ENCODE measurements at places on chromosomes 4 and X.

GRCh38 chrX:148500423-148501385 lies at the start of gene AFF2:
Gene AFF2 (plus strand): TSS chrX:148500617. CDS start chrX:148501098, 481 bp downstream.
- DNase-seq = no peak

DNA sequence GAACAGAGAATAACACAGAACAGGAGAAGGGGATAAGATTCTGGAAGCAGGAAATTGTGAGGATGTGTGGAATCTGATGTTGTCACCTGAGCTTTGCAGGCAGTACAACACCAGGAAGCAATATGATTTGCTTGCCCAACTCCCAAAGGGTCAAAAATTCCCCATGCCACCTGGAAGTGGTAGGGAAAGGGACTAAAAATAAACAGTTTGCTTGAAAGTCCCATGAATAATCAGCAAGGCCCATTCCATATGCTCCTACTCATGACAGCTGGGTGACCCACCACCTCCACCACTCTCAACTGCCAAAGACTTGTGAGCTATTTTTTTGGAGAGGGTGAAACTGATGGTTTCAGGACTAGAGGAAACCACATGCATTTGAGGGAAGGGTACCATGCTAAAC lies 168.4 kb downstream of the KCNIP4 start:
- no peak for DNase-seq

GRCh38 chrX:74924449-74925224 lies 615 bp downstream of the NEXMIF start:
- DNase-seq = peak; percentile 55

DNA sequence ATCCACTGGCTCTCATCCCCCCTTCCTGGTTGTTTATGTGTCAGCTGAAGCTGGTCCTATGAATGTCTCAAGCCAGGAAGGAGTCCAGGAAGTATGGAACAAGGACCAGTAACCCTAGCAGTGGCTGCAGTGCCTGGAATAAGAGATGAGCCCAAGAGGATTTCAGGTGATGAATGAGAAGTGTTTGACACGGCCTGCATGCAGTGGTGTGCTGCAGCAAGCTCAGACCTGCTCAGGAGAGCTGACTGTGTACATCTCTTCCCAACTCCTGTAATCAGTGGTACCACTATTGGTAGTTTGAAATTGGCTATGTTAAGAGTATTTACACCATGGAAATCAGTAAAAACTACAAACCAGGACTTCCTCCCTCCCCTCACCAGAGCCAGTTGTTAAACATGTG lies 88.0 kb downstream of the IQCM start:
- DNase-seq = no peak

- no peak for DNase-seq
Observed at GRCh38 chr4:137452799-137453198, 79.5 kb downstream of the PCDH18 start.

GRCh38 chr4:188287169-188287894 lies 148.1 kb downstream of the TRIML1 start:
- DNase-seq = peak; percentile 47

DNA sequence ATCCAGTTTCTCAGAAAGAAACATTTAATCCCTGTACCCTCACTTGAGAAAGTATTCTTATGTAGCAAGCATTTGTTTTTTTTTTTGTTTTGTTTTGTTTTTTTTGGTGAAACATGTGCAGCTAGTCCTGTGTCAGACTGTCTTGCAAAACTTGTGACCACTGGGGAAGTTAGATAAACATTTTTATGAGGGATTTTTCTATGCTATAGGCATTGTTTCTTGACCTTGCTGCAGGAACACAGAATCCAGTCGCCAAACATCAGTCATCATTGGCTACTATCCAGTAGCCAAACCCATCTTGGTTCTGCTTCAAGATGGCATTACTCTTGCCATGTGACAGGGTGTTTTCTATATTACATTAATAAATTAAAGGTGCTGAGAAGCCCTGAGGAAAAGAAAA lies 7.7 kb upstream of the MAPK10 start:
- DNase-seq = no peak

DNA sequence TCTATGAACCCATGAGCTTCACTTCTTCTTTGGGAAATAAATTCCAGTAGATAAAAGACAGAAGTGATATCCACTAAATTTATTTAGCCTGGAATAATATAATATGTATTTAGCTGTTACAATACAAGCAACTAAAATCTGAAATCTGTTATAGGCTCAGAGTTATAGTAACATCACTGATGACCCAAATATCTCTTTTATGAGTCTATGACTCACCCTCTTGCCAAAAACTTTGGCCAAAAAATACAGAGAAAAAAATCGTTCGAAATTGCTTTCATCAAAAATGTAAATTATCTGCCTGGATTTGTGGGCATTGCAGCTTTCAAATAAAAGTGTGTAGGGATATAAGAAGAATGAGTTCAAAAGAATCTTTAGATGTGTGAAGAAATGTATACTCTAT lies 89.4 kb upstream of the DKK2 start:
- DNase-seq = no peak

GRCh38 chr4:68187145-68187544 lies 57.5 kb upstream of the TMPRSS11F start:
- no peak for DNase-seq

GRCh38 chr4:152954741-152955140 lies 18.6 kb downstream of the FHDC1 start:
- DNase-seq = no peak

DNA sequence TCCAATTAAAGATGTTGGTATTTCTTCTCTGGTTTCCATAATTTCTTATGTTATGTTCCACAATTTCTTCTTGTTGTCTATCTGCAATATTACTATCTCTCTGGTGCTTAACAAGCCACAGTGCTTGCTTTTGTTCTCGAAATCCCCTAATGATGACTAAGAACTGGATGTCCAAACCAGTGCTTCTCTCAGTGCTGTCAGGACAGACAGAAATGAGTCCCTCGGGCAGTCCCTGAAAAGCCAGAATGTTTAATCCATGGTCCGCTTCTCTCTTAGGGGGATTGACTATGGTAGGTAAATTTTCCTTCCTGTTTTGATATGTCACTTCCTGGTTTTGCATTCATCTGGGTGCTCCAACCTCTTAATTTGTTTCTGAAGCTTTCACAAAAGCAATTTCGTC lies 321.6 kb upstream of the PCDH10 start:
- no peak for DNase-seq

- DNase-seq = no peak
Observed at GRCh38 chr4:19971829-19972228, 279.9 kb upstream of the SLIT2 start.

GRCh38 chr4:54187148-54187547 lies 41.9 kb upstream of the PDGFRA start:
- no peak for DNase-seq

DNA sequence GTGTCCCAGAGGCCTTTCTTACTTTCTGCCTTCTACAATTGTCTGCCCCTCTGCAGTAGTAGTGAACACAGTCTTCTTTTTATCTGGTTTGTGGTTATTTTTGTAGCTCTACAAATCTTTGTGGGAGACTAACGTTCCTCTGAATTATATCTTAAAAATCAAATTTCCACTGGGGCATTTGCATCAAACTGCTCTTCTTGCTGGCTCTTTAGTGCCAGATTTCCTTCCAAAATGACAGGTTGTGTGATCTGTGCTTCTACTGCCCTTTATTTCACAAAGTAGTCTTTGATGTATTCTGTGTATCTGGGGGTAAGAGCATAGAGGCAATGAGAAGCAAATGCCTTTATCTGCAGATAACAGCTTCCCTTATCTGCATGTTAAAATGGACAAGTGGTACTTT lies 34.5 kb downstream of the TSPAN7 start:
- no peak for DNase-seq

- DNase-seq = no peak
Observed at GRCh38 chr4:1360423-1361283, 13.6 kb downstream of the UVSSA start.

DNA sequence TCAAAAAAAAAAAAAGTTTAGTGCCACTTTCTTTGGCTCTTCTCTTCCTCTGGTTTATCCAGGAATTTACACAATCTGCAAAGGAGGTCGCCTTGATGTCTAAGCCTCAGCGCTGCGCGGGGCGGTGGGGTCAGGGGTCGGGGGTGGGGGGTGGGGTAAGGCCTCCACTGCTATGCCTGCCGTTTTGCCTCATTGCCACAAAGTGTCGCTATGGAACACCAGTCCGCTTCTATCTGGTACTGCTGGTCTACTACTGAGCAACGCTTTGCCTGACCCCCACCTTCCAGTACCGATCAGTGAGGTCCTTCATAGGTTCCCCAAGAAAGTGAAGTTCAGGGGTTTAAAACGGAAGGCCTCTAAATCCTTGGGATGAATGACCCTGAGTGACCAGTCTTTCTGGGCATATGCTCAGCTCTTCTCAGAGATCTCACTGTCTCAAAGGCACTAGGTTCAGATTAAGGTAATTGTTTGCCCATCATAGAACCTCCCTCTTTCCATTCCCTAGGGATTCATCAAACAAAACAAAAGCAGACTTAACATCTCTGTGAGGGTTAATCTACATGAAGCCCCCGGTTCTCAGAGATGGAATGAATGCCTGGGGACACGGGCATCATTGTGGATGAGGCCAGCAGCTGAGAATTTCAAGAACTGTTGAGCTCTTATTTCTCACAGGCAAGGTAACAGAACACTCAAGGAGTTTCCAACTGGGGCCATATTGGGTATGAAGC lies 16.9 kb upstream of the TSR2 start:
- DNase-seq = no peak

DNA sequence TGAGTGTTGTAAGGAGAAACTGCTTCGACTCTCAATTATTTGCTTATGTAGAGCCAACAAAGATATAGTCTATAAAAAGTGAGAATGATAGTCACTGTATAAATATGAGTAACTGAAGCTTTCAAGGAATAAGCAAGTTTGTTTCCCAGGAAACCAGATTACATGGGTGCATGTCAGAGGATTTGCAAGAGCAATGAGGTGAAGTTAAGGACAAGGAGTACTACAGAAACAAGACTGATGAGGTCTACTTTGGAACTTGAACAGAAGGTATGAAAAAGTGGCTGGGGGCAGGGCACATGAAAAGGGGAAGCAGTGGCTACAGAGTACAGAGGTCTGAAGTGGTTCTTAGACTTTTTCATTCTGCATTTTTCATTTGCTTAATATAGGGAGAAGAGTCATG lies 321.0 kb upstream of the CXXC4 start:
- DNase-seq = no peak

DNA sequence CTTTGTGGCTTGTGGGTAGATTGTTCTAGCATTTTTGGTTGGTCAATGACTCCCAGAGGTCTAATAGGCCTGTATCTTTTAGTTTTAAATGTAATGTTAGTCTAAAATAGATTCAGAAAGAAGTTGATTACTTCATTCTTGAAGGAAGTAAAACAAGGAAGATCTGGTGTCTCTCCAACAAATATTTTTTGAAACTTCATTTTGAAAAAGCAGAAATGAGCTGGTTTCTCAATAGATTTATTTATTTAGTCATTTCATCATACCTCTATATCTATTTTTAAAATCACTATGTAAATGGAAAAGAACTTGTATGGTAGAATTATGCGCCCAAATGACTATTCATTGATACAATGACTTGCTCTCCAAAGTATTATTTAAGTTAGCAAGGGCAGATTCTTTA lies 7.2 kb downstream of the HTR2C start:
- DNase-seq = no peak

GRCh38 chr4:31662951-31663350 lies 942.8 kb downstream of the PCDH7 start:
- DNase-seq = no peak

- DNase-seq = no peak
Observed at GRCh38 chr4:156609421-156609820, 362.2 kb downstream of the PDGFC start.

- DNase-seq = no peak
Observed at GRCh38 chrX:68304602-68305001, 128.7 kb downstream of the OPHN1 start.

DNA sequence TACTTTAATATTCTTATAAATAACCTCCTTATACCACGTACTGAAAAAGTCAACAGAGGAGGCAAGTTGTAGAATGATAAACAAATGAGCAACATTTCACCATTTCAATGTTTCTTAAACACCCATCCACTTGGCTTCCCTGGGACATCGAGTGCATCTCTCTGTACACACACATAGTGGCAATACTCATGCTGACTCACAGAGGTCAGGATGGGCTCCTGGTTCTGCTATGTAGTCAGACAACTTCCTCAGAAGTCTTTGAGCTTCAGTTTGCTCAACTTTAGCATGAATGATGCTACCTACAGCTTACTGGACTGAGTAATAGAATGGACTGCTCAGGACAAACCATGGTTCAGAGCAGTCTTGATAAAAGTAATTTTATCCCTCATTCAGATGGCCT lies 56.9 kb downstream of the MAD2L1 start:
- no peak for DNase-seq

- DNase-seq = no peak
Observed at GRCh38 chr4:23212558-23212957, 519.8 kb downstream of the GBA3 start.

DNA sequence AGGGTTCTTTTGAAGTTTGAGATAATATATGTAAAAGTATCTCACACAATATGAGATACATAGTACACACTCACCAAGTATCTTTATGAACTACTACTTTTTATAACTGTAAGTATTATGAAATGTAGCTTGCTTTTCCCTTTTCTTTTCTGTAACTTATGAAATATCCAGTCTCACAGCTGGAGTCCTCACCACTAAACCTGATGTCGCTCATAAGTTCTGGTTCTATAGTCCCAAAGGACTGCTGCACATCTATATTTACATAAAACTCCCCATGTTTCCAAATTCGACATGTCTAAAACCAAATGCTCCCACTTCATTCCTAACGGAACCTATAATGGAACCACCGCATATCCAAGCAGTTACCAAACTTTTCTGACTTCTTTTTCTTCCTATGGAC lies 186.5 kb upstream of the SLC7A11 start:
- DNase-seq = no peak

DNA sequence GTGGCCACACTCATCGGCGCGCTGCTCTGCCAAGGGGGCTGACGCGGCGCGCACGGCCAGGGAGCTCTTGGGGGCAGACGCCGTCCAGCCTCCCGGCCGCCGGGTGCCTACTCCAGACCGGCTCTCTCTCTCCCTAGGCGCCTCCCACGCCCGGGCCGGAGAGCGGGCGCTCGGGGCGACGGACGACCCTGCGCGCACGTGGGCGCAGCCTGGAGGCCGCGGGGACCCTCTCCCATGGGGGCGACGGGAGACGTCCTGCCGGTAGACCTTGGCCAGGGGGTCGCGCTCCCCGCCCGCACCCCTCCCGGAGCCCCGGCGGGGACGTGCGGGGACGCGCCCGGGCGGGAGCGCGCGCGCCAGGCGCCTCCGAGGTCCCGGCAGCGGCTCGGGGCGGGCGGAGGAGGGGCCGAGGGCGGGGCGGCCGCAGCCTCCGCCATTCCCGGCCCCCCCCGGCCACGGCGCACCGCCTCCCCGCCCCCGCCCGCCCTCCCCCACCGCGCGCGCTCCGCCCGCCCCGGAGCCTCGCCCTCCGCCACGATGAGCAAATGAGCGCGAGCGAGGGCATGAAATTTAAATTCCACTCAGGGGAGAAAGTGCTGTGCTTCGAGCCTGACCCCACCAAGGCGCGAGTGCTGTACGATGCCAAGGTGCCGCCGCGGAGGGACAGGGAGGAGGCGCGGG lies at the start of gene MSL3:
Gene MSL3, plus strand, starts transcription at position 519 of the 681 bp plus-strand sequence. Its CDS starts 27 bp downstream, at position 546.
- peak; percentile 37 for DNase-seq

Measured in DMS153 (cell line).